ENCODE measurements at places on chromosomes 11 and 22.

GRCh38 chr11:93287434-93287833 is 43.1 kb upstream of the DEUP1 start:
- DNase-seq, result no peak

GRCh38 chr22:50621356-50621880 is 6.5 kb downstream of the ARSA start:
- DNase-seq, result no peak

- DNase-seq, result no peak
Measured at GRCh38 chr11:115148691-115149090, 355.5 kb downstream of the CADM1 start.

DNA sequence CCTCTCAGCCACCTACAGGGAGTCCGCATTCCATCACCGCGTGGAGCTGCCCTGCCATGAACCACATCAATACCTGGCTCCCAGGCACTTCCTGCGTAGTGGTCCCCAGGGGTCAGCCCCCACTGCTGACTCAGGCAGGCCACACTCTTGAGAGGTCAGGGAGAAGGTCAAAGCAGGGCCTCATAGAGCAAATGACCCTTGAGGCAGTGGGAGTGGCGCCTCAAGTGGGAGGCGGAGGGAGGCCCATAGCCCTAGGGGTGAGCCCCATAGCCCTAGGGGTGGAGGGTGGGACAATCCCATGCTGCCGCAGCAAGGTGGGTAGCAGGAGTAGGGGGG is 5.0 kb downstream of the PRDX5 start:
- no peak for DNase-seq

DNA sequence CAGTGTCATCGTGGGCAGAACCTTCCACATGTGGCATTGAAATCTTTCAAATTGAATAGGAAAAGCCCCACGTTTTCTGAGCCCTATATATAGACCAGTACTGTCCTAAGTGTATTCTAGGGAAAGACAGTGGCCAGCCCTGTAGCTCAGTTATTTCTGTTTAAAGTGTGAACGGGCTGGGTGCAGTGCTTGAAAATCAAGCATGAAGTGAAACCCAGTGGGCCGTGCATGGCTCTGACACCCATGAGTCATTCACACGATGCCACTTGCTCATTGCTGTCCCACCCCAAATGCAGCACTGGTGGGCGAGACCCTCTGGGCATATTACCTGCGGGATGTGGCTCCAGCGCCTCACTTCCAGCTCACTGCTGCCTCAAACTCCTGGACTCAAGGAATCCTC is 29.8 kb upstream of the CCDC188 start:
- no peak for DNase-seq

GRCh38 chr11:128603003-128603696 is 15.8 kb upstream of the ETS1 start:
- no peak for DNase-seq

GRCh38 chr11:119504371-119504770 is 81.4 kb upstream of the THY1 start:
- no peak for DNase-seq

GRCh38 chr11:73872749-73873357 is 3.8 kb downstream of the COA4 start:
- no peak for DNase-seq

GRCh38 chr11:113894421-113894996 is 10.1 kb upstream of the HTR3B start:
- DNase-seq, result no peak
